ENCODE measurements at places on chromosomes 1 and 21.

- no peak for DNase-seq
Observed at GRCh38 chr21:21864321-21864840, 866.2 kb downstream of the NCAM2 start.

DNA sequence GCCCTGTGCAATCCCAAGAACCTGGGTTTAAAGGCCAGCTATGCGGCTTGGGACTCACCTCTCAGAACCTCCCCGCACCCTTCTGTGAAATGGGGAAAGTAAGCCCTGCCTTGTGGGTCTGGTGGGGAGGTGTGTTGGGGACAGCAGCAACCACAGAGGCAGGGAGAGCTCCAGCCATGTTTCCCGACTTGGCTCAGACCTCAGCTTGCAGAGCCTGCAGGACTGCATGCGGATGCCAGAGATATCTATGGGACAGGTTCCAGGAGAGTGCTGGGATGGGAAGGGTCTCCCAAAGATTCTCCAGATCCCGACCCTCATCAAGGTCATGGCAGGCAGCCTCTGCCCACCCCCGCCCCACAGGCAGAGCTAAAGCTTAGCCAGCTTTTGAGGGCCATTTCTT, 20.2 kb downstream of the PADI1 start:
- DNase-seq = no peak

- no peak for DNase-seq
Observed at GRCh38 chr1:212488436-212489283, 55.9 kb downstream of the NENF start.

- DNase-seq = no peak
Observed at GRCh38 chr1:53339736-53340635, 12.1 kb upstream of the LRP8 start.

GRCh38 chr1:53449021-53449420, 10.2 kb upstream of the DMRTB1 start:
- DNase-seq = no peak

DNA sequence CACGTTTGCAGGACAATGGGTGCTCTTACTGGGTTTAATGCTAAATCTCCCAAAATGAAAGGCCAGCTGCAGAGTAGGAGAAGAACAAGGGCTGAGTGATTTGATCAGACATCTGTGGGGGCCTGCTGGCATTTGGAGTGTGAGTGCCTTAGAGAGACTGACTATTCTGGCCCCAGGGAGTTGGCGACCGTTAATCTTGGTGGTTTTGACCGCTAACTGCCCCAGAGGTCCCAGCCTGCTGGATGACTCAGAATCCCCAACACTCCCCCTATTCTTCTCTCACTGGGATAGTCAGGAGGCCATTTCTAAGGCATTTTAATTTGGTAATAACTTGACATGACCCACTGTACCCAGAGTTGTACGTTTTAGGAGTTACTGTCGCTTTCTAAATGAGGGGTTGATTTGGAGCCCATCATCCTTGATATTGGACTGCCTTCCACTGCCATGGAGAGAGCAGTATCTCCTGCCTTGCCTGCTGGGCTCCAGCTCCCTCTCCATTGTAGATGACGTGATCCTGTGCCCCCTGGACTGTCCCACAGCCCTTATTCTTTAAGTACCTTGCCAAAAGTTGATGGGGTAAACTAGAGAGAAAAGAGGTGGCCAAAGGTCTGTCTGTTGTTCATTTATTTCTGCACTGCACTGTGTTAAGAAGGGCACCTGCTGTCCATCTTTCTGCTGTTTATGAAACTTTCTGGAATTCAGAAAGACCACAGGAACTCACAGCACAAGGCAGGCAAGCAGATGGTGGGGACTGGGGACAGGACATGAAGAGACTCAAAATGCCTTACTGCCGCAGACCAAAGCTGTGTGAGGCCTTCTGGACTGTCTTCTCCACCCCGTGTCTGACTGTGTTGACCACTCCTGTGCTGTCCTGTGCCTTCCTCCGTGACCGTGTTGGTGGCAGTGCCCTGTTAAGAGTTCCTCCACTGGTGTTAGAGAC, 98.2 kb upstream of the ARTN start:
- no peak for DNase-seq

DNA sequence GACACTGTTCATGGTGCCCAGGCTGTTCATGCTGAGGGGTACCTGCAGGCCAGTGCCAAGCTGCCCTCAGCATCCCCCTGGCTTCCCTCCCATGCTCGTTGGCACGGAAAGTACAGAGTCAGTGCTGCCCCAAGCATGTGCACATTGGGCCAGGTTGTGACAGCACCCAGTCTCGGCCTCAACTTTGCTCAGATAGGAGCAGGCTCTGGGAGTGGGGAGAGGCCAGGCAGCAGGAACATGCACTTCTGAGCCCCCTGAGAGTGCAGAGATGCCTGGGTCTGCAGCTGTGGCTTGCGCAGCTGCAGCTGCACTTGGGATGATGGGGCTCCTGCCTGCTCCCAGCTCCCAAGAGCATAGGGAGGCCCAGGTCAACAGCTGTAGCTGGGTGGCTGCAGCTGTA, 966.4 kb upstream of the NCAM2 start:
- no peak for DNase-seq

GRCh38 chr1:92298213-92298572, 594 bp downstream of the GLMN start:
- no peak for DNase-seq

- no peak for DNase-seq
Observed at GRCh38 chr21:36395353-36396111, 10.3 kb downstream of the CHAF1B start.

- no peak for DNase-seq
Observed at GRCh38 chr1:24329797-24330543, 10.8 kb downstream of the GRHL3 start.

- DNase-seq = no peak
Observed at GRCh38 chr1:35085421-35085820, 6.2 kb downstream of the ZMYM1 start.

- no peak for DNase-seq
Observed at GRCh38 chr1:92065042-92065441, 10.2 kb downstream of the SETSIP start.

GRCh38 chr1:110634455-110635311, 28.5 kb upstream of the KCNA2 start:
- peak; percentile 95 for DNase-seq

DNA sequence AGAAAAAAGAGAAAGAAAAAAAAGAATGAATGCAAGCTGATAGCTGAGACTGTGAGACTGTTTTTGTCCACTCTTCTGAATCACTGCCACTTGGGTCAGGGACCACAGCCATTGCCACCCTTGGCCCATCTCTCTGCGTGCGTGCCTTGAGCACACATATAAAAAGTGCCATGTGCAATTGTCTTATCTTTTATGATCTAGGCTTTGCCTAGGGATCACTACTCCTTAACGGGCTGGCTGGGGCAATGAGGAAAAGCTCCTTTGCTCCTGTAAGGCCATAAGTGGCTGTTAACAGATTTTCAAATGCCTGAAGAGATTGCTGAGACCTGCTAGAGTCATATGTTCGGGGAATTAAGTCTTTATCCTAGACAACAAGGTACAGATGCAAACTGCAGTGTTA, 8.2 kb downstream of the SPATA46 start:
- no peak for DNase-seq

- DNase-seq = peak; percentile 25
Observed at GRCh38 chr1:62117018-62117750, 77.5 kb upstream of the L1TD1 start.

GRCh38 chr1:100510451-100510850, 27.5 kb upstream of the GPR88 start:
- DNase-seq = peak; percentile 65

GRCh38 chr1:10967090-10967489, 45.4 kb upstream of the TARDBP start:
- DNase-seq = no peak

GRCh38 chr1:200252531-200252930, 157.3 kb downstream of the ZNF281 start:
- no peak for DNase-seq

- no peak for DNase-seq
Observed at GRCh38 chr1:192601567-192601966, 26.0 kb downstream of the RGS1 start.

DNA sequence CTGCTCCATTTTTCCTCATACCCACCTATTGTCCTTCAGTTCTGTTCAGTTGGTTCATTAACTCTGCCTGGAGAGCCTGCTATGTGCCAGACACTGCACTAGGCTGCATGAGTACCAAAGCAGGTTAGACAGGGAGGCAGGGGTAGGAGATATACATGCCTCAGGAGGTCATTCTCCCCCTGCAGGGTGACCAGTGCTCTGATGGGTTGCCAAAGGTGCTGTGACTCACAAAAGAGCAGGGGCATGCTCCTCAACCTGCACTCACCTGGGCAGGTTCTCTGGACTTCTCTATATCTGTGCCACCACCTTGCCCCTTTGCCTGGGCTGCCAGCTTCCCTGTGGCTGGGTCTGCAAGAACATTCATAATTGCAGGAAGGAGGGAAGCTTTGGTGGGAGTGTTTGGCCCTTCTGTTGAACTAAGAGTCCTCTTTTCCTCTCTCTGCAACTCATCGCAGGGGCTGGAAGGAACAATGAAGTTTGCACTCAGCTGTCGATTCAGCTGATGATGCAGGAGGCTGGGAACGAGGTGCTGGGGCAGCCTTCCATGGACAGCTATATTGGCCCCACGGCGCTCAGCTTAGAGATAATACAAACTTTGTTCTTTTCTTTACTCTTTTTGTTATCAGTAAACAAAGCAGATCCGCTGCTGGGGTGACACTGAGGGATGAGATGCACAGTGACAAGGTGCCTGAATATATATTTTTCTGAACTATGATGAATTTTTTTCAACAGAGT, 356.4 kb upstream of the PLXNA2 start:
- DNase-seq = no peak

DNA sequence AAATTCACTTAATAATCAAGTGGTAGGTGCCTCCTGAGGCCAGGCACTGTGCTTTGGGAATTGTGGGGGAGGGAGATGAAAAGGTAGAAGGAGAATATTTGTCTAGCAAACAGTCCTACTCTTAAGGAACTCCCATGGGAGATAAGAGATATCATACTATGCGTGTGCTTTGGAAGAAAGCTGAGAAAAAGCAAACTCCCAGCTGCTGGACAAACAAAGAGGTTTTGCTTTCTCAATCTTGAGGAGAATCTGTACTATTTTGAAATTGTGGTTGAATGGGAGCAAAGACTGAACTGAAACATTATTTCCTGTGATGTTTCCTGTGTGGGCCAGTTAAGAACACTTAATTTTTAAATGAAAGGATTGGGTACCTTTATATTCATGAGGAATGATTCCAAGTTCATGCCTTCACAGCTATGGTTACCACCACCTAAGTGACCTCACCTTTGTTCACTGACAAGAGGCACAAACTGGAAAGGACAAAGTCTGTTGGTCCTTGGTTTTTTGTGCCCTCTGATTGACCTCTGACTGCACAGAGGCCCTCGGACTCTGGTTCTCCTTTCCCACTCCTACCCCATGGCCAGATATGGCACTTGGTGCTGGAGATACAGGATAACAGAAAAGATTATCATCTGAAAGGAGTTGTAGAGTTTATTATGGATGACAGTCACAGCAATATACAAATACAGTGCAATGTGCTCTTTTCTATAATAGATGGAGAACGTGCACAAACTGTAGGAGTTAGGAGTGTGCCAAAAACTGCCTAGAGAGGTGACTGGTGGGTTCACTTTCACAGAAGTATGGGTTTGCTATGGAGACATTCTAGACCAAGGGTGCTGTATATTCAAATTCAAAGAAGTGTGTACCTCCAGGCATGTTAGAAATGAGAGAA, 1.6 kb downstream of the CD53 start:
- DNase-seq = no peak

GRCh38 chr1:164650531-164650930, 91.5 kb downstream of the PBX1 start:
- no peak for DNase-seq

DNA sequence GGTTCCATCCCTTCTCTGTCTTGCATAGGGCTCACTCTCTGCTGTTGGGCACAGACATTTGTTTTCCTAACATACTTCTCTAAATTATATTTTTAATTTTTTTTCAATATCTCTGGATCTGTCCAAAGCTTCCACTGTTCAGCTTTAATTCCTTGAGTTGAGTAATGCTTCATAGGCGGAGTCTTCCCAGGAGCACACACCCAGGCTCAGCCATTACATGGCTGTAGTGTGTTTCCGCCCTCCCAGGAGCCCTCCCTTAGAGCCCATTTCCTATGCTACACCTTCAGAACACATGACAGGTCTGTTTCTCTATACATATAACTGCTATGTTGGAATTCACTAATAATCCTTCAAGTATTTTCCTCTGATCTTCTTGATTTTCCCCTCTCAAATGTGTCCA, 297.4 kb downstream of the PBX1 start:
- no peak for DNase-seq

GRCh38 chr1:31694069-31694963, 9.5 kb downstream of the COL16A1 start:
- DNase-seq = peak; percentile 25

DNA sequence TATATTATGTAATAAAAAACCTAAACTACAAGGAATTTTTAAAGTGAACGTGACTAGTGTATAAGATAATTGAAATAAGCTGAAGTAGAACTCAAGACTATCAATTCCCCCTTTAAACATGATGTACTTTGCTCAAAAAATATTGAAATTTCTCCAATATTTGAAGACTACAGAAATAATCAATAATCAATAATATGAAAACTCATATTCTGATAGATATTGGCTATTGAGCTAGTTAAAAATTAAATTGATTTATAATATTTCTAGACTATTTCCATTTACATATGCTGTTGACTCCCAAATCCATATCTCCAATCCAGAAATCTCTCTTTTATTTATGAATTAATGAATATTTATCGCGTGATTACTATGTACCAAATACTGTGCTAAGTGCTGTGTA, 133.2 kb downstream of the USH2A start:
- no peak for DNase-seq

- DNase-seq = peak; percentile 68
Observed at GRCh38 chr1:213829780-213830179, 158.0 kb upstream of the PROX1 start.

GRCh38 chr1:203796236-203796605, 798 bp downstream of the ZBED6 start:
- DNase-seq = peak; percentile 58

GRCh38 chr21:43740497-43741156, 21.7 kb downstream of the PDXK start:
- peak; percentile 20 for DNase-seq

GRCh38 chr1:162627662-162628296, 4.5 kb upstream of the DDR2 start:
- DNase-seq = peak; percentile 26

DNA sequence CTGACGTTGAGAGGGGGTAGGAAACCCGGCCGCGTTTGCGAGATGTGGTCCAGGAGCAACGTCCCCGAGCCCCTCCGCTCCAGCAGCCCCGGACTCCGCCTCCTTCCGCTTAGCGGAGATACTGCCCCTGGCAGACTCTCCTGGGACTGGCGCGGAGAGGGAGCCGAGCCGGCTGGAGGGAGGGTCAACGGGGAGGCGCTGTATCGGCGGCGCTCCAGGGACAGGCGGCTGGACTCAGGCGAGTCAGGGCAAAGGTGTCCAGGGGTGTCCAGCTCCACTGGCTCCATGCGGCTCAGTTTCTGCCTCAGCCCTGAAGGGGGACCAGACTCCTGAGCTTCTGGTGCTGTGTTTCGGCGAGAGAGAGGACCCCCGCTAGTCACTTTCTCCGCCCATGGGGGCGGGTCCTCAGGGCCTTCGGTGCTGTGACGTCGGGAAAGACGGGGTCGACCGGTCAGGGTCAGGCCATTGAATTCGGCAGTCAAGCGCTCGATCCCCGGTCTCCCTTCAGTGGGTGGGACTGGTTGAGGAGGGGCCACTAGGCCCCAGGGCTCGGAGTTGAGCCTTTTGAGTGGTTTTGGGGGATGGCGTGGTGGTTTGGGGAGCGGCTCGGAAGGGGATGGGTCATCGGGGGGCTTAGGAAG, 2.8 kb upstream of the LIX1L start:
- DNase-seq = peak; percentile 73

GRCh38 chr1:100988121-100988520, 37.5 kb downstream of the DPH5 start:
- no peak for DNase-seq

- DNase-seq = no peak
Observed at GRCh38 chr1:230084408-230085177, 17.6 kb downstream of the GALNT2 start.
